ENCODE measurements at places on chromosomes 2 and 18.

GRCh38 chr18:48735681-48736255 lies 196.9 kb downstream of the CTIF start:
- DNase-seq: no peak

- peak; percentile 71 for DNase-seq
Measured at GRCh38 chr2:42138163-42139015, 30.8 kb upstream of the EML4 start.

GRCh38 chr2:112623913-112624777 lies 21.6 kb upstream of the SLC20A1 start:
- DNase-seq: no peak

- DNase-seq: peak; percentile 6
Measured at GRCh38 chr18:58443671-58444070, 185.2 kb downstream of the ALPK2 start.

DNA sequence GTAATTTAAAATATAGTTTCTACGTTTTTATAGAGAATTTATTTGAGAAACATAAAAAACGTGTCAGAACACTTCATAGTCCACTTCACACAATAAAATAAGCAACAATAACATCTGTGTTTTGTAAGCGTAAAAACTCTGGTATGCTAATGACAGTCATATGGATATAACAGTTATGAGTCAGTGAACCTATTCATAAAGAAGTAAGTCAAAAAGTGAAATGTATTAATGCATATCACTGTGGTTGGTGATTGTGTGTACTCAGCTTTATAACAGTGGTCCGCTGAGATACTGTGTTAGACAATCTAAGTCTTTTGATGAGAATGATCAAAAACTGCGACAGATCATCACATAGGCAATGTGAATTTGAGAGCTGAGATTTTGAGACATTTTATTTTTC lies 153.2 kb downstream of the WDR7 start:
- DNase-seq: no peak

GRCh38 chr2:69677914-69678313 lies 34.4 kb upstream of the AAK1 start:
- no peak for DNase-seq

- DNase-seq: no peak
Measured at GRCh38 chr2:237616373-237616733, 11.0 kb upstream of the LRRFIP1 start.

- DNase-seq: no peak
Measured at GRCh38 chr2:143132355-143132754, 3.1 kb downstream of the ARHGAP15 start.

DNA sequence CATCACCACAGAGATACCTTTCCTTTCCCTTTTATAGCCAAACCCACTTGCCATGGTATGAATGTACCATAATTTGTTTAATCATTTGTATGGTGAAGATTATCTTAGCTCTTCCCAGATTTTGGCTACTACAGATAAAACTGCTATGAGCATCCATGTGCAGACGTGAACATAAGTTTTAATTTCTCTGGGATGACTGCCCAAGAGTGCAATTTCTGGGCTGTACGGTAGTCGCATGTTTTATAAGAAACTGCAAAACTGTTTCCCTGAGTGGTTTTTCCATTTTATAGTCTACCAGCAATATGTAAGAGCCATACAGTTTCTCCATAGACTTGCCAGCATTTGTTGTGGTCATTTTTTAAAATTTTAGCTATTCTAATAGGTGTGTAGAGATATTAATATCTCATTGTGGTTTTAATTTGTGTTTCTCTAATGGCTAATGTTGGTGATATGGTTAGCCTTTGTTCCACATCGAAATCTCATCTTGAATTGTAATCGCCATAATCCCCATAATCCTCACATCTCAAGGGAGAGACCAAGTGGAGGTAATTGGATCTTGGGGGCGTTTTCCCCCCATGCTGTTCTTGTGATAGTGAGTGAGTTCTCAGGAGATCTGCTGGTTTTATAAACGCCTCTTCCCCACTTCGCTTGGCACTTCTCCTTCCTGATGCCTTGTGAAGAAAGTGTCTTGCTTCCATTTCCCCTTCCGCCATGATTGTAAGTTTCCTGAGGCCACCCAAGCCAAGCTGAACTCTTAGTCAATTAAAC lies 628.5 kb upstream of the KLHL29 start:
- no peak for DNase-seq

DNA sequence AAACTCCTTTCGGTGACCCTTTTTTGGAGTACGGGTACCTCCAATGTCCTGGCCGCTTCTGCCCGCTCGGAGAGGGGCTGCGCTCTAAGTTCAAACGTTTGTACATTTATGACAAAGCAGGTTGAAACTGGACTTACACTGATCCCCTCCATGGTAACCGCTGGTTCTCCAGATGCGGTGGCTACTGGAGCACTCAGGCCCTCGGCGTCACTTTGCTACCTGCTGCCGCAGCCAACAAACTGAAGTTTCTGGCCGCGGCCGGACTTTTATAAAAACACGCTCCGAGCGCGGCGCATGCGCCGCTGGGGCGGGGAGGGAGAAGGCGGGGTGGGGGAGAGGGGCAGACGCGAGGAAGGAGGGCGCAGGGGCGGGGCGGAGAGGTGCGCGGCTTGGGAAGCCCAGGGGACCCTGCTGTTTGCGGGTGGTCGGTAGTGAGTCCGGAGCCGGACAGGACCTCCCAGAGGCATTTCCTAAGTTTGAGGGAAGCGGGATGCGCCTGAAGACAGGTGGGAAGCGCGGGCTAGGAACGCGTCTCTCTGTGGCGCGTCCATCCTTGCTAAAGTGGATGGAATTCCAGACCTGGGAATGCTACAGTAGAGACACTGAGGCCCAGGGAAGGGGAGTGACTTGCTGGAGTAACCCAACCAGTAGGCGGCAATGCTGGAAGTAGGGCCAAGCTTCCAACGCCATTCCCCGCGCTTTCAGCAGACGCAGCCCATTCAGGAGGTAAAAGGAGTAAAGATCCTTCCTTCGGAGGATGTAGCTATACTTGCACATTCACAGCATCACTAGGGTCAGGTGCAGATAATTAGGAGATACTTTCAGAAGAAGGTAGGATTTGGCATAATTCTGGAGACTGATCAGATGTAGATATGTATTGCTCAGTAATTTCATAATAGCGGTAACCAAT lies at the start of gene CXCR4:
CXCR4 (minus strand) TSS at position 241 of the 910 bp plus-strand sequence; CDS start at position 152, 89 bp downstream.
- peak; percentile 95 for DNase-seq

- no peak for DNase-seq
Measured at GRCh38 chr2:187869195-187869594, 315.0 kb upstream of the TFPI start.

DNA sequence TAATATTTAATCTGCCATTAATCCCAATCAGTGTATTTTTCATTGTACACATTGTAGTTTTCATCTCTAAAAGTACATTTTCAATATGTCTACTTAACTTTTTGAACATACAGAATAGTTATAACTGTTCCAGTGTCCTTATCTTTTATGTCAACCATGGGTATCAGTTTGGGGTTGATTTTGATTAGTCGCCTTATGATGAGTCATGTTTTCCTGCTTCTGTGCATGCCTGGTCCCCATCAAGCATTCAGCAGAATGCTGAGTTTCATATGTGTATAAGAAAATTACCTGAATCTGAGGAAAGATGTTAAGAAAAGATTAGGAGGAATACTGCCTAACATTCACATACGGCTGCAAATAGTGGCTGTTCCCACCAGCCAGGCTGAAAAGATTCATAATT lies 17.7 kb downstream of the SPDYA start:
- DNase-seq: no peak

GRCh38 chr2:55518841-55519165 lies 715 bp upstream of the CFAP36 start:
- peak; percentile 63 for DNase-seq

Data from eye (tissue), 1 donor.